Ecto neural progenitor cell (in vitro differentiated cells): ENCODE measurements at places on chromosomes 5 and 9.

DNA sequence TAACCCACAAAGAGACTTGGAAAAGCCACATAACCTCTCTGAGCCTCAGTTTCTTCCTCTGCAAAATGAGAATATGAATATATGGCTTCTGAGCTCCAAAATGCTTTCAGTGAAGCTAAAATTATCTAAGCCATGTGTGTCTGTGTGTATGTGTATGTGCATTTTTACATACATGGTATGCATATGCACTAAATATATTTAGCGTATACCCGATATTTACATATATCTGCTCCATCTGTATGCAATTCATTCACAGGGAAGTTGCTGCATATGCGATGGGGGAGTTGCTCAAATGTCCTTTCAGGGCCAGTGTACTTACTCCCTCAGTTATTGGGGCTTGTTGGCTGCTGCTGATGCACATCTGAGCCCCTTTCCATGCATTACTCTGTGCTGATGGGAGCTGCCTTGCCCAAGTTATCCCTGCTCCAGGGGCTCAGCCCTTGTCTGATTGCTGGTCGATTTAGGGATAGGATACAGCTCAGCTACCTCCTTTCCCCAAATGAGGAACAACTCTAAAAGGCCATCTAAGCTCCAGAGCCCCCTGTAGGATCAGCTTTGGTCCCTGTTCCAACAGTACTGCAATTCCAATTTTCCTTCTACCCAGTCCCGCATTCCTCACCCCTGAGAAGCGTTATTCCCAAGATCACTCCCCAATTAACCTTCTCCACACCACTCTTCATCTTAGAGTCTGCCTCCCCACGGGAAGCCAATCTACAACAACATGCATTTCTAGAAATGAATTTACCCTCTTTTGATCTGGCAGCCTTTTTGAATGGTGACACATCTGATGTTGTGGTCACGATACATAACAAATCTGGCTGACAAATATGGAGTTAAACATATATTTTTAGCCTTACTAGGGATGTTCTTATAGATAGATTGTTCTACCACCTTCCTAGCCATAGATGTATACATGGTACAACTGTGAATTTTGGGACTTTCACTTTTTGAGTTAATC, 15.9 kb downstream of the RHOBTB3 start:
- DNase-seq: no peak

DNA sequence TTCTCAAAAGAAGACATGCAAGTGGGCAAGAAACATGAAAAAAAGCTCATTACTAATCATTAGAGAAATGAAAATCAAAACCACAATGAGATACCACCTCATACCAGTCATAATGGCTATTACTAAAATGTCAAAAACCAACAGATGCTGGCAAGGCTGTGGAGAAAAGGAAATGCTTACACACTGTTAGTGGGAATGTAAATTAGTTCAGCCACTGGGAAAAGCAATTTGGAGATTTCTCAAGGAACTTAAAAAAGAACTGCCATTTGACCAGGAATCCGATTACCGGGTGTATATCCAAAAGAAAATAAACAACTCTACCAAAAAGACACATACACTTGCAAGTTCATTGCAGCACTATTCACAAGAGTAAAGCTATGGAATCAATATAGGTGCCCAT, 595.4 kb upstream of the RIOK2 start:
- DNase-seq: no peak

DNA sequence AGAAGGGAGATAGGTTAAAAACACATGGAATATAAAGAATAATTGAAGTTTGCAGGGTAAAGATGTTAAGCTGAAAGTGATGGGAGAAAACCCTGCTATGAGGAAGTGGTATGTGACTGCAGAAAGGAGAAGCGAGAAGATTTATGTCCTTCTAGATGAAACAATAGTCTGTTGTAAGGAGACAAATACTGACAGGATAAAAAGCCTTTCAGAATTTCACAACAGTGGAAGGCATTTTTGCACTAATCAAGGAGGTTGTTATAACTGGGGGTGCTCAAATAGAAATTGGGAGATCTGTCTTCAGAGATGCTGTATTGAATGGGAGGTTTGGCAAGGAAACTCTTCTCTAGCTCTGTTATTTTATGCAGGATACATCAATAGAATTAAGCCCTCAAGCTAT, 69.6 kb downstream of the NMUR2 start:
- no peak for DNase-seq

- DNase-seq: no peak
Measured at GRCh38 chr9:137099231-137099630, 12.4 kb downstream of the MAN1B1 start.

- no peak for DNase-seq
Measured at GRCh38 chr5:172638209-172638768, 2.8 kb upstream of the NEURL1B start.

DNA sequence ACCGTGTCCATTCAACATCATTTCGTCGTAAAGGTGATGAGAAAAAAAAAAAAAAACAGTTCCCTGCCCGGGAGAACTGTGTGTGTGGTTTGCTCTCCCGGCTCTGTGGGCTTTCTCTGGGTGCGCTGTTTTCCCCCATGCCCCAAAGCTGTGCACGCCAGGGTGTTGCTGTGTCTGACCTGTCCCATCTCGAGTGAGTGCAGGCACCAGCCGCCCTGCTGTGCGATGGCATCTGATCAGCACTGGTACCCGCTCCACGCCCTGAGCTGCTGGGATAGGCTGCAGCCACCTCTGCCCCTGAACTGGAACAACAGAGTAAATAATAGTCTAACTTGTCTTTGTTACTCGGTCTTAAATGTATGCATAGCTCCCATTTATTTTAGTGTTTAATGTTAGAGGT, 33.3 kb downstream of the CEP72 start:
- no peak for DNase-seq

DNA sequence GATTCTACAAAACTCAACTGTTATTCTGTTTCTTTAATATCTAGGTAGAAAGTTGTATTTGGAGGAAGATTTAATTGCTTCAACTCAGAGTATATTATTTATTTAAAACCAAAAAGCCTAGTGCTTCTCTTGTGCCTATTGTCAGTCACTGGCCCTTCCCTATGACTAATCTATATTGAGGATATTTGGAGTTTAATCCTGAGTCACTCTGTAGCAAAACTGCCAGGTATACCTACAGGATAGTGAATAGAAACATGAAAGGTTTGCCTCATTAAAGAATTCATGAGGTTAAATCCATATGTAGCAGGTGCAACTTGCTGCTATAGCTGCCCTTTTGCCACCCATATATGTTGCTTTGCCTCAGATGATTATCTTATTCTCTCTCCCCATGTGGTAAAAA, 15.1 kb downstream of the PLK2 start:
- no peak for DNase-seq

- DNase-seq: no peak
Measured at GRCh38 chr5:150209099-150209635, 19.3 kb downstream of the SLC6A7 start.

- DNase-seq: no peak
Measured at GRCh38 chr5:21154526-21154925, 1166.5 kb upstream of the CDH18 start.

GRCh38 chr5:1034986-1035385, 26.4 kb downstream of the NKD2 start:
- no peak for DNase-seq

GRCh38 chr9:92988215-92988768, 41.0 kb downstream of the FGD3 start:
- DNase-seq: no peak

DNA sequence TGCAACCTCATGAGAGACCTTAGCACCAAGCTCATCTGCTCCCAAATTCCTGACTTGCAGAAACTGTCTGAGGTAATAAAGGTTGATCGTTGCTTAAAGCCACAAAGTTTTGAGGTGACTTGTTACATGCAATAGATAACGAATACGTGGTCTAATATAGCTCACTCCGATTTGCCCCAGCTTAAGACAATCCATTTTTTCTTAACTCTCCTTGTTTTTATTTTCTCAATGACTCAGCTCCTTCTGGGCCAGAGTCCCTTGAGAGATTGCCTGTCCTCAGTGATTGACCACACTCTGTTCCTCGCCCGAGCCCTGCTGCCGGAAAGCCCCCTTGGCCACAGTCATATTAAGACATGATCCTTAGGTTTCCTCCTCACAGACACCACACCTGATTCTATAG, 63.7 kb upstream of the FANCC start:
- no peak for DNase-seq

GRCh38 chr5:142298789-142299188, 26.0 kb downstream of the SPRY4 start:
- no peak for DNase-seq

GRCh38 chr5:175254155-175254554, 189.8 kb downstream of the DRD1 start:
- no peak for DNase-seq

- DNase-seq: no peak
Measured at GRCh38 chr5:51988634-51989033, 605.4 kb downstream of the ISL1 start.

- peak; percentile 64 for DNase-seq
Measured at GRCh38 chr5:3517348-3517747, 78.3 kb upstream of the IRX1 start.

DNA sequence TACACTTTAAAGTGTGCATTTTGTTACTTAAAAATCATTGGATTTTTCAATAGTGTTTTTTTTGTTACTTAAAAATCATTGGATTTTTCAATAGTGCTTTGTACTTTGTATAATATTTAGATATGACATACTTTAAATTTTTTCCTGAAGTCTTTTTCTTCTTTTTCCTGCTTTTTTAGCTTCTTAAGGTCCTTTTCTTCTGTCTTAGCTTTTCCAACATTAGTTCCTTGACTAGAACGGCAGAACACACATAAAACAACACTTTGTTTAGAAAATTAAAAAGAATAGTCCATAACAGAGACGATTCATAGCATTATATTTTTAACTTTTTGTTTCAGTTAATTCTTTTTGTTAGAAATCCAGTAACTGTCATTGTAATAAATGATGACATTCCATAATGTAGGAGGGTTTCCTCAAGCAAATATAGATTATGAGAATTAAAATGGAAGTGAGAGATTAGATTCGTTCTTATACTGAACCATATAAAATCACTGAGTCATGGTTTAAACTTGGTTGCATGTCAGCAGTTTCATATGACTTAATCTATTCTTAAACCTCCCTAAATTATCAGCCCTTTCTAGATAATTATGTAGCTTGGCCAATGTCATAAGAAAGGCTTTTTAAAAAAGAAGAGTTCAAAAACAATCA, 45.3 kb upstream of the RICTOR start:
- no peak for DNase-seq

DNA sequence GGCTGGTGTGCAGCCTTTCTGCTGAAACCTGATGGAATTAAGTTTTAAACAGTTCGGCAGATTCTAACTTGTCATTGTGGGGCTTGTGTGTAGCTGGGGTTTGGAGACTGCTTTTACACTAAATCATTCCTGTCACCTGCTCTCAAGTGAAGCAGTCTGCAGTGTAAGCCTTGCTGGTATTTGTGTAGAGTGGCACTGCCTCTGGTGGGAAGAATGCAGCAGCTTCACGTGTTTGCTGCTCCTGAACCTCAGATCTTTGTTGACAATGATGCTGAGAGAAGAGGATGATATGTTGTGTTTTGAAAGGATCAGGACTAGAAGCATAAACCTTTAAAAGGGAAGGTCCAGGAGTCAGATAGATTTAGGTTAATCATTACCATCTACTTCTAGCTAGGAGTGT, 88.1 kb downstream of the KDM4C start:
- peak; percentile 53 for DNase-seq

- no peak for DNase-seq
Measured at GRCh38 chr5:127671218-127671617, 22.3 kb downstream of the CTXN3 start.

DNA sequence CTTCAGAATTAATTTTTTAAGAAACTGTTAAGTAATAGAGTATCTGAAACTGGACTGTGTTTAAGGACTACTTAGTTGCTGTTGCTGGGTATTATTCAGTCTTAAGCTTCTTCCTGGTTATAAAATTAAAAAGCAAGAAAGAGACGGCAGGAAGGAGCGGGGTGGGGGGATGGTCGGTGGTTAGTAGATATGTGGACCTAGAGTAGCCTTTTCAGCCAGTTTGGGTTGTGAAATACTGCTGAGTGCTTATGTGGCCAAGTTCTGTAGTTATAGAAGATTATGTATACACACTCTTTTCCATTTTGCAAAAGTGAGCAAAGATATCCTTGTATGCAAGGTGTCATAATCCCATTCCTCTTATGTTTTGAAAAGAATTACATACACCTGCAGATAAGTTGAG, 28.5 kb downstream of the TRIO start:
- no peak for DNase-seq

- DNase-seq: no peak
Measured at GRCh38 chr5:168531987-168532864, 3.1 kb downstream of the FBLL1 start.

DNA sequence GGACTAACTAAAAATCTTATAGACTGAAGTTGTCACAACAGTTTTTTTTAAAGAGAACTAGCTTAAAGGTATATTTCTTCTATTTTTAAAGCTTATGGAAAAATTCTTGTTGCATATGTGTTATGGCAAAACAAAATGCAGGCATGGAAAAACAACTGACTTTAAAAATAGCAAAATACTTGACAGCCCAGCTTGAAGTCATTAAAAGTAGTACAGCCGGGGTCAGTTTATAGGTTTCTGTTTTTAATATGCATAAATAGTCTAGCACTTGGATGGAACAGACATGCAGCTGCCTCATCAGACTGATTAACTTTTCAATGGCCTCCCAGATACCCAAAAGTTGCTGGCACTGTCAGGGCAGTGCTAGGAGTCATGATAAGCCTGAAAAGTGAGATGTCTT, 22.3 kb upstream of the ARL15 start:
- DNase-seq: no peak

DNA sequence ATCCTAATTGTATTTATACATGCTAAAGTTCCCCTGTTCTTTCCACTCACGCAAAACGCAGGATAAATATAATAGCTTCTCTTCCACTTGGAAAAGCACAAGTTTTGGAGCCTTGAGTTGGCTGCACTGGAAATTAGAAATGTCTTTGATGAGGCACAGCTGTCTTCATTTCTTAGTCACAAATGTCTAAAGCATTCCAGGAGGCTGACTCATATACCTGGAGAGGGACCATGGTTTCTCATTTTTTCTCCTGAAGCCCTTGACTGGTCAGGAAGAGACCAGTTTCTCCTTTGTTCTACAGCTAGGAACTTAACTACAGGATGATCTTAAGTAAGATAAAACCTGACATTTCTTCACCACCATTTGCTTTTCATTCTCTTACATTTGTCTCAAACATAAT, 16.2 kb downstream of the MTX3 start:
- no peak for DNase-seq

DNA sequence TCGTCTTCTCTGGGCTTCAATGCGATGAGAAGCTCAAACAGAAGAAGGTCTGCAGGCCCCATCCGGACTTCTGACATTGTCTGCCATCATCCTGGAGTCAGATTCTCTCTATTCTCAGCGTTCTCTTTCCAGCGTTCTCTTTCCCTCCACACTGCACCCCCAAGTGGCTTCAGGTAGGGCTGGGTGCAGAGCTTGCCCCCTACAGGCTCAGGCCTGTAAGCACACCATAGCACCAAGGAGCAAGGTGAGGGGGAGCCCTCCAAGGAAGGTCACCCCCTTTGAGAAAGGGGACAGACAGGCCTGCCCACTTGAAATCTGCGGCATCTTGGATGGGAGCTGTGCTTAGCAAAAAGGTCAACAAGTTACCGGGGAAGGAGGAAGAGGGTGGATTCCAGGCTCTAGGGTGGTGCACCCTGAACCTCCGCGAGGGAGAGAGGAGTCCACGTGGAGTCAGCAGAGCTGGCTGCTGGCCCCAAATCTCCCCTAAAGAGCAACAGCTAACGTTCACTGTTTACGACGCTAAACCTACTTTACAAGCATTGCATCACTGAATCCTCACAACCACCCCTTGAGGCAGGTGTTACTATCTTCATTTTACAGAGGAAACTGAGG, 27.5 kb downstream of the GPX3 start:
- peak; percentile 52 for DNase-seq
